WTC11 (cell line): ENCODE measurements at places on chromosomes 2 and 18.
A peak's percentile ranks its signal among the peaks of the same experiment; 100 is the strongest.

GRCh38 chr2:105604938-105605337 lies 139.8 kb upstream of the NCK2 start:
- peaks cover 29% of the 10 kb centered on the region for H3K4me1 ChIP-seq
- H3K27ac ChIP-seq, result peak overlapping the region; percentile 14; the same call in 1 of the 2 replicates
- no peaks in the 10 kb centered on the region for H3K27me3 ChIP-seq
- no peak overlapping the region for H3K4me3 ChIP-seq

GRCh38 chr2:119672161-119672862 lies 6.7 kb upstream of the TMEM177 start:
- H3K27ac ChIP-seq, result no peak overlapping the region
- H3K4me1 ChIP-seq, result peaks cover 26% of the 10 kb centered on the region
- no peak for DNase-seq
- no peaks in the 10 kb centered on the region for H3K36me3 ChIP-seq
- peaks cover 2% of the 10 kb centered on the region; the same call in 1 of the 2 replicates for H3K27me3 ChIP-seq

DNA sequence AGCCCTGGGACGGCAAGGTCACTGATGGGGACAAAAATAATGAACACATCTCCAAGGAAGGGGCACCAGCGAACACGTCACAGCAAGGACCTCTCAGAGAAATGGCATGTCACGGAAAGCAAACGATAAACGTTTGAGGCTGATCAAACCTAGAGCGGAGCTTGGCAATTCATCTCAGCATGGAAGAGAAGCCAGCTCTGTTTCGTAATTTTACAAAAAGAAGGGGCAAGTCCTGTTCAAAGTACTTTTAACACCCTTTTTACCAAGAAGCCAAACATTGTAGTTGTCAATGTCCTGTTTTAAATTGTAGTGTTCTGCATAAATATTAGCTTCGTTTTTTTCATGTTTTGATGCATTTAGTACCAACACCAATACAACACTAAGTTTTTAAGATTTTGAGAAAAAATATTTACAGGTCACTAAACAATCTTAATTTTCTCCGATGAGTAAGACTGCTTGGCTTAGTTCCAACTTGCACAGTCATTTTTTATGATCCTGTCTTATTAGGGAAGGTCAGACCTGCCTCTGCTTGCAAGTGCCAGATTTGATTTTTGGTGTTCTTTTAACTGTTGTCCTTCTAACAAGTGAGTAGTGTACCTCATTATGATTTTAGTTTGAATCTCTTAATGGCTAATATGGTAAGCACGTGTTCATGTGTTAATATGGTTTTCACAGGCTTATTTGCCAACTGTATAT lies 818.5 kb upstream of the SALL3 start:
- DNase-seq, result no peak
- H3K27ac ChIP-seq, result no peak overlapping the region
- no peaks in the 10 kb centered on the region for H3K4me1 ChIP-seq
- no peak overlapping the region for H3K4me3 ChIP-seq
- H3K36me3 ChIP-seq, result peaks cover 35% of the 10 kb centered on the region

DNA sequence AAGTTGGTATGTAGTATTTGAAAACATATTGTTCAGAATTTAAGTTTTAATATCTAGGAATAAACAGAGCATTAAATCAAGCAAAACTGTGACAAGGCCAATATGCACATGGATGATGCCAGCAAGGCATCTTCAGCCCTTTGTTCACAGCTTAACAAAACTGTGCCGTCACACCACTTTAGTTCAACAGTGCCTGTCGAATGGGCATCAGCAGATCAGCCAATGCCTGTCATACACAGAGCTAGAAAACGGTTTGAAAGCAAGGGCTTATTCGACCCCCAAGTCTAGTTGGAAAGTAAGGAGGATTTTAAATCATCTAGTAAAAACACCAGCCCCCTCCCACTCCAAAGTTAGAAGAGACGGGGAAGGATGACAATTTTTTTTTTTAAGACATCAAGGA lies 16.7 kb downstream of the ZEB2 start:
- H3K4me1 ChIP-seq, result peaks cover 53% of the 10 kb centered on the region
- H3K27me3 ChIP-seq, result peaks cover 10% of the 10 kb centered on the region

GRCh38 chr18:48413342-48413741 lies 4.2 kb upstream of the ZBTB7C start:
- no peak overlapping the region for H3K27ac ChIP-seq
- no peaks in the 10 kb centered on the region for H3K36me3 ChIP-seq
- H3K27me3 ChIP-seq, result peaks cover 71% of the 10 kb centered on the region

- H3K27me3 ChIP-seq, result no peaks in the 10 kb centered on the region
- H3K4me3 ChIP-seq, result no peak overlapping the region
- H3K4me1 ChIP-seq, result peaks cover 6% of the 10 kb centered on the region
- no peak overlapping the region for H3K27ac ChIP-seq
Observed at GRCh38 chr18:23838801-23839366, 149.6 kb downstream of the LAMA3 start.
